ENCODE measurements at places on chromosomes 1 and 21.

GRCh38 chr1:11800391-11800755 is 5.4 kb downstream of the MTHFR start:
- no peak for DNase-seq

DNA sequence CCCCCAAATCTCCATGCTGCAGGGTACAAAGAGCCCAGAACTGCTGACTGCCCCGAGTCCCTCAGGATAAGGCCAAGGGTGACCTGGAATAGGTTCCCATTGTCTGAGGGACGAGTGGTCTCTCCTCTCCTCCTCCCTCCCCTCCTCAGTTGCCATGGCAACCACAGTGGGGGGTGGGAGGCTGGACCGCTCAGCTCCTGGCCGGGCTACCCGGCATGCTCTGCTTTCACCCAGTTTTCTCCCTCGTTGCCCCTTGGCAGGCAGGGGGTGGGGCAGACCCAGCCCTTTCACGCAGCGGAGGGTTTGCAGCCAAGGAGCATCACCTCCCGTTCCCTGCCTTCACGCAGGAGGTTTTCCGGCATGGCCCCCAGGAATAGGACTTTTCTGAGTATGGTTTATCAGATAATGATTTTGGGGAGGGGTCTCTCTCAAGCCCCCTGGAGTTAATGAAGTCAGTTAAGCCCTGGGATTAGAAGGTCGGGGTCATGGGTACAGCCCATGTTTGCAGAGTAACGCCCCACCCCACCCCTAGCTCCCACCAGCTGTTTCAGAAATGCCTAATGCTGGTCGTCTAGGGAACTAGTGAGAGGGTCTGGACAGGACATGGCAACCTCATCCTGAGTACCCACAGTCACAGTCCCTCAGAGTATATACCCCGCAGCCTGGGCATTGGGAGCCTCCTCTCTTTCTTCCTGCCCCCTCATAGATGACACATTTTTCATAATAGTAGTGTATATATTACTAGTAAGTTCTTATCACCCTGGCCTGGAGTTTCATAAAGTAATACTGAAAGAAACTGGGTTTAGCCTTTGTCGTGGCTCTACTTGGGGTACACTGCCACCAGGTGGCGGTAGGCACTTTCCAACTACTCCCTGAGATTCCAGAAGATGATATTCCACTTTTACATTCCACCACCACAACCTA is 20.7 kb downstream of the C1QB start:
- peak; percentile 53 for DNase-seq

GRCh38 chr1:235073968-235074522 is 54.6 kb downstream of the TOMM20 start:
- DNase-seq: no peak

- DNase-seq: no peak
Measured at GRCh38 chr1:236948381-236948780, 55.9 kb downstream of the MT1HL1 start.

DNA sequence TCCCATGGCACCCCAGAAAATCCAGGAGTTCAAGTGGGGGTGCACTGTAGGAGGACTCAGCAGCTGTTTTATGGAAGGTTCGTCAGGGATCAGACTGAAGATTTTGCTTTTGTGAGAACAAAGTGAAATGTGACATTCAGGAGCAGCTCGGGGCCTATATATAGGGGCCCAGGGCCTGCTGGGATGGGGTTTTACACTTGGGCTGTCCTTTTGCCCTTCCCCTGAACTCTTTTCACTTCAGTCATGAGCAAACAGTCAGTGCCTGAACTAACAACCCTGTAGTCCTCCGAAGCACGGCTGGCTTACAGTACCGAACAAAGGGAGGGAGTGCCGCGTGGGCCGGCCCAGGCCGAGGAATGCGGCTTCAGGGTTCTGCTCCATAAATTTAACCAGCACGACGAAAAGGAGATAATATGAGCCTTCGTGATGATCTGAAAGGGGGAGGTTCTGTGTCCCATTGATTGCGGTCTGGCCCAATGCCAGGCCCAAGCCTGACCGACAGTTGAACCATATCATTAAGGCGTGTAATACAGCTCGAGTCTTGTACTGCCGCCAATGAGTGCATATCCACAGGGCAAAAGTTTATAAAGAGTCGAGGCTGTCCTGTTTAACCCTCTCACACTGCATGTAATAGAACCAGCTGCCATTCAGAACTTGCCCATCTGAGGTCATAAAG is 139.9 kb downstream of the DHRS3 start:
- peak; percentile 91 for DNase-seq

GRCh38 chr1:56133522-56134472 is 445.6 kb downstream of the PLPP3 start:
- no peak for DNase-seq

DNA sequence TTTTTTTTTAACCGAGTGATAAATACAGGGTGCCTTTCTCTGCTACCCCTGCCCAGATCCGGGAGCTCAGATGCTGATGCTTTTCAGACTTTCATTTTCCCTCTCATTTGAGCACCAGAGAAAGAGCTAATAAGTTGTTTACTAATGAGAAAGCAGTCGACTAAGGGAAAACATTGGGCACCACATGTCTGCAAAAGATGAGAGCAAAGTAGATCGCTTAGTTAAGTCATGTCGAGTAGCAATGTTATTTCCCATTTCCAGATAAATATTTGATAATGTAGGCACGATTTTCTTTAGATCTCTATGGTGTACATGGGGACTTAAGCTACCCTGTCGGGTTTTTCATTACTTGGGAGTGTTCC is 1.2 kb downstream of the PKN2 start:
- DNase-seq: no peak

DNA sequence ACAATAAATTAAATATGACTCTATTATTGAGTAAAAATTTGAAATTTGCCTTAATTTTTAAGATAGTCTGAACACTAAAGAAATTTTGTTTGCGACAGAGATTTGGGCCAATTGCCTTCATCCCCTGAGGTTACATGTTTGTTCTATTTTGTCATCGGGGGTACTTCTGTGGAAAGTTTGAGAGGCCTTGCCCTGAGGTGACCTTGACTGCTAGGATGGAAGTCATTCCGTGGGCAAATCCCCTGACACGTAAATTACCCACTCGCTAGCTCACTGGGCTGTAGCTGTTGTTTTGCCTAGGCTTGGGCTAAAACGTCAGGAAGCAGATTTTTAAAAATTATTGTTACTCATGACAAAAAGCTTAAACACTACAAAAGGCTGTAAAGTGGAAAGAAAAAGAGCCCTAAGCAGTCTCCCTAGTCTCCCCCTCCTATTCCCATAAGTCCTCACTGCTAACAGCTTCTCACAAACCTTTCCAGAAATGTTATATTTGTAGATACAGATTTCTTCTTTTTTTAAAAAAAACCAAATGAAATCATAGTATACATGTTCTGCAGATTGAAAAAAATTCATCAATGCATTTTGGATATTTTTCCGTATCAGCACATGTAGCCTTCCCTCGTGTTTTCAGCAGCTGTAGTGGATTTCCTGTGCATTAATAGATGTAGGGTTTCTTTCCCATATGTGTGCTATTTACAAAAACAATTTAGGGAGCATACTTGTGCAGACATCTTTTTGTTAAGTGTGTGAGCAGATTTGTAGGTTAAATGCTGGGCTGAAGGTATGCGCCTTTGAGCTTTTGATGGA is 142.7 kb downstream of the MRPS6 start:
- no peak for DNase-seq

GRCh38 chr1:96840396-96840795 is 118.8 kb downstream of the PTBP2 start:
- peak; percentile 13 for DNase-seq

- peak; percentile 63 for DNase-seq
Measured at GRCh38 chr1:97632075-97632474, 288.8 kb downstream of the DPYD start.

DNA sequence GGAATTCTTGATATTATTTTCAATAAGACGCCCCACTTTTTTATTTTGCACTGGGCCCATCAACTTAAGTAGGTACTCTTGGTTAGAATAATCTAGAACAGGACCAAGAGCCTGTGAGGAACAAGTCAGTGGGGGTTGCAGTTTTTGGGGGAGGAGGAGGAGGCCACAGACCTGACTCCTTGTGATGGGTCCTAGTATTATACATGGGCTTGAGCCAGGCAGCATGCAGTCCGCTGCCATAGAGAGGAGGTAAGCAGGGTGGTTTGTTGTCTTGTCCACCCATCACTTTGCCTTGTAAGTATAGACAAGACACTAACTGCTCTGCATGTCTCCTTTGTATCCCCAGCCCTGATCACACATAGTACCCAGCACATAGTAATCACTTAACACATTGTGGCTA is 24.5 kb downstream of the ROR1 start:
- DNase-seq: no peak
